ENCODE measurements at places on chromosomes 7 and 10.

DNA sequence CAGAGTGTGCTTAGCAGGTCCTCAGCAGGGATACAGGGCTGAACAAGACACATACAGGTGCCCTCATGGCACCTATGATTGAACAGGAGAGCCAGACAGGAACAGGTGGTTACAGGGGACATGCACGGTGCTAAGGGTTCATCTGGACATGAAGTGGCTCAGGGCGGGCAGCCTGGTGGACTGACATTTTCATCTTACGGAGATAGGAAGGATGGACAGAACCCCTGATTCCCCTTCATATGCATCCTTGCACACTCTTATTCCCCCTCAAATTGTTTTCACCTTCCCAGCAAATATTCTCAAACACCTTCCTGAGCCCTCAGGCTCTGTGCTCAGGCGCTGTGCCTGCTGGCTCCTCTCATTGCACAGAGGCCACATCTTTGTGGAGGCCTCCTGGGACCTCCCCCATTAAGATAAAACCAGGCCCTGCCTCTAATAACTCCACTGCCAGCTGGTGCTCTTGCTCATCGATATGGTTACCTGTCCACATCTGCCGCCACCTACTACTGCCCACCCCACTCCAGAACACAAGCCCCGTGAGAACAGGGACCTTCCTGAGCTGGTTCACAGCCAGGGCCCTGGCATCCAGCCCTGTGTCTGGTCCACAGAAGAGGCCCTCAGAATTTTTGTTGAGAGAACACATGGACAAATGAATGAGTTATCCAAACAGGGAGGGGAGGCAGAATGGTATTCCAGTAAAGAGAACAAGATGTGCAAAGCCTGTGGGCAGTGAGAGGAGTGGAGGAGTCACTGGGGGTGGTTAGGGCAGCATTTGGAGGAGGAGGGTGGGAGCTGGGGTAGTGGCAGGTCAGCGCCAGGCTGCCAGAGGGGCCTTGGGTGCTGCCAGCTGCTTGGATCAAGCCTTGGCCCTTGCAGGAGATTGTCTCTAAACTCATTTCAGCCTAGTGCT lies 68.9 kb upstream of the AQP1 start:
- DNase-seq: no peak

- DNase-seq: no peak
These were observed 293.7 kb upstream of the POM121L12 start for GRCh38 chr7:52741670-52742290.

DNA sequence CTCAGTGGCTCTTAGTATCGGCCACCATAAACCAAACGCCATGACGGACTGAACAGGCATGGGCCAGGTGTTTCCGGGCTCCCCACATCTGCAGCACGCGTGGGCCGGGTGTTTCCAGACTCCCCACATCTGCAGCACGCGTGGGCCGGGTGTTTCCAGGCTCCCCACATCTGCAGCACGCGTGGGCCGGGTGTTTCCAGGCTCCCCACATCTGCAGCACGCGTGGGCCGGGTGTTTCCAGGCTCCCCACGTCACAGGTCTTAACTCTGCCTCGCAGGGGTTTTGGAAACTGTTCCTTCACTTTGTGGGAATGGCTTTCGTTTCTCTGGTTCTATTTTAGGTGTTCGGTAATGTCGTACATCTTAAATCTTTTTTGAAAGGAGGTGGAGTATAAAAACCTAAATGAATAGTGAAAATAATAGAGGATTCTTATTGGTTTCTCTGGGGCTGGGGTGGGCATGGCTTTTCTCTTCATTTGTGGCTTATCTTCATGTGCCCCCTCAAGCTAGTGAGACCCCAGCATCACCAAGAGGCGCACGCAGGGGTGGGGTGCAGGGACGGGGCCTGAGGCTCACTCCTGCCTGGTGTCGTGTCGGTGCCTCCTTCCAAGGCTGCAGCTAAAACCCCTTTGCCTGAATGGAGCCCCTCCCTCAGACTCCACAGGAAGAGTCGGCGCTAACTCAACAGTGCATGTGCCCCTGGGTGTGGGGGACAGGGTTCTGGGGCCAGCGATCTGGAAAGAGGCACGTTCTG lies 126.3 kb downstream of the WDR37 start:
- DNase-seq: no peak

DNA sequence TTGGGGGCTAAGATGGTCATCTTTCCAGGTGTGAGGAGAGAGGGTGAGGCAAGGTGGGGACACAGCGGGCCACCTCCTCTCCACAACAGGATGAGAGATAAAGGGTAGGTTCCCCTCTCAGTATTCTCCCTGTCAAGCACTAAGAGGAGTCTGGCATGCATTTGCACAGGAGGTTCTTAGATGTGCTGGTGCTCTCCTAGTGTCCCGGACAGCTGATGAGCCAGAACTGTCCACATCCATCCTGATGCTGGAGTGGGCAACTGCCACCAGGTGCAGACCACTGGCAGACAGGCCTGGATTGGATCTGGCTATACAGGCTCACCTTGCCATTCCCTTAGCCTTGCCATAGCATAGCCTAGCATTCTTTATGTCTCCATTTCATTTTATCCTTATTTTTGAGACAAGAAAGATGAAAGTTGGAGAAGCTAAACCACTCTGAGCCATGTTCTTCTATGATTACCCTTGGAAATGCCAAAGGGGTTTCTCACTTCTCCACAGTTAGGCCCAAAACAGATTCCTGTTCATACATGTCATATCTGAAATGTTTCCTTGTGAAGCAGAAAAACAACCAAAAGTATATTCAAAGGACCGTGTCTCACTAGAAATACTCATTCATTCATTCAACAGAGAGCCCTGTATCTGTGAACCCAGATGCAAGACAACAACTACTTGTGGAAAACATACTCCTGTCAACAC lies 48.8 kb upstream of the ANTXRL start:
- no peak for DNase-seq

- DNase-seq: no peak
These were observed 54.0 kb downstream of the NEURL1 start for GRCh38 chr10:103547391-103547946.

DNA sequence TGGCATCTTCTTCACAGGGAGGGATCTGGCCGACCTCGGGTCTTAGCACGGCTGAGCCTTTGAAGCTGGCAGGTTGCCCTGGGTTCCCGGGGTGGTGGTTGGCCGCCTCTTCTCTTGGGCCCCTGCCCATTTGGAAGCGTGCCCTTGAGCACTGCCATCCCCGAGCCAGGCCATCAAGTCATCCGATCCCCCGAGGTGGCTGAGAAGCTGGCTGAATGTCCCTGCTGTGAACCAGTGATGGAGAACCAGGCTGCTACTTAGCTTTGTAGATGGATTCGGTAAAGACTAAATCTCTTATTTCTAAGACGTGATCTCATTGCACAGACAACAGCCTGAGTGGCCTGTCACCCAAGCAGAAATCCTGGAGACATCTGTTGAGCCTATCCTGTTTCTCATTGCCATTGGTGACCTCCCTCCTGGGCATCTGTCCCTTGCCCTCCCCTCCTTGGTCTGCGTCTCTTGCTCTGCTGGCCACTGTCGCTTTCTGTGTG lies 74.3 kb downstream of the GRK5 start:
- DNase-seq: peak; percentile 11

GRCh38 chr10:130453721-130454542 lies 317.7 kb downstream of the GLRX3 start:
- DNase-seq: no peak

DNA sequence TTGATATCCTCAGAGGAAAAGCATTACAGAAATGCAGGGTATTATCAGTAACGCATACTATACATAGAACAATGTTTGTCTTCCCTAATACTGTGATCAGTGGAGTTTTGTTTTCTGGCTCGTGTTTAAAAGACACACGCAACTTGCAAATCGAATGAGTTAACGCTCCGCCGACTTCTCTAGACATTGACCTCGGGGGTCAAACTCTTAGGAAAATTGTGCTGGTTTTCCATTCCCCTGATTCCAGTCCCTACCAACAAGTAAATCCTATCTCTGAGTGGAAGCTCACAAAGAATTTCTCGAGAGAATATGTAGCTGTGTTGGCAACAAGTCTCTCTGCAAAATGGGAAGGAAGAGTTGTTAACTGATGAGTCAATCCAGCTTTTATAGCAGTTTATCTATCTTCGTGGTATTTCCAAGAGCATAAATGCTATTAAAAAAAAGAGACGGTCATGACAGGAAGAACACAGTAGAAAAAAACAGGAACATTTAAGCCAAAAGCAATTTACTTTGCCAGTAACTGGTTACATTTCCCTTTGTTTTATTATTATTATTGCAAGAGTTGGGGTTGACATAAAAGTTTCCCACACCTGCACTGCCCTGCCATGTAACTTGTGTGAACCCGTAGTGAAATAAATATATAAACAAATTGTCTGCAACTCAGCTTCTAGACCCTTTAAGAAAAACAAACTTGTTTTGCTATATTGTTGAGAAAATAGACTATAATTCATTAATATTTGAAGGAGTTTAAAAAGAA lies 144.4 kb downstream of the ARID5B start:
- no peak for DNase-seq

DNA sequence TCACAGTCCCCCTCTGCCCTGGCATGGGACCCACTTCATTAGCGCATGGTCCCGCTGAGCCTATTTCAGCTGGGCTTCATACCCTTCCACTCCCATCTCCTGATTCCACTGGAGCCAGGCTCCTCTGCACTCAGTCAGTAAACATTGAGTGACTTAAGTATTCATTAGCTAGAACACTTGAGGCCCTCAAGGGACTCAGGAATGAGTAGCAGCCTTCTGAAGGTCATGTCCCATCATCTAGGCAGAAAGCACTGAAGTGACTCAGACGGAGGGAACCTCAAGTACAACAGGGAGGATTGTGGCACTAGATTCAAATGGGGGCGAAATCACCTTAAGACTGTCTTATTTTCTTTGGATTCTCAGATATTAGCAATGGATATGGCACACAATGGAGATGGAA lies 186.6 kb upstream of the INHBA start:
- no peak for DNase-seq

- no peak for DNase-seq
These were observed 1.1 kb downstream of the CCDC3 start for GRCh38 chr10:13000431-13000830.

DNA sequence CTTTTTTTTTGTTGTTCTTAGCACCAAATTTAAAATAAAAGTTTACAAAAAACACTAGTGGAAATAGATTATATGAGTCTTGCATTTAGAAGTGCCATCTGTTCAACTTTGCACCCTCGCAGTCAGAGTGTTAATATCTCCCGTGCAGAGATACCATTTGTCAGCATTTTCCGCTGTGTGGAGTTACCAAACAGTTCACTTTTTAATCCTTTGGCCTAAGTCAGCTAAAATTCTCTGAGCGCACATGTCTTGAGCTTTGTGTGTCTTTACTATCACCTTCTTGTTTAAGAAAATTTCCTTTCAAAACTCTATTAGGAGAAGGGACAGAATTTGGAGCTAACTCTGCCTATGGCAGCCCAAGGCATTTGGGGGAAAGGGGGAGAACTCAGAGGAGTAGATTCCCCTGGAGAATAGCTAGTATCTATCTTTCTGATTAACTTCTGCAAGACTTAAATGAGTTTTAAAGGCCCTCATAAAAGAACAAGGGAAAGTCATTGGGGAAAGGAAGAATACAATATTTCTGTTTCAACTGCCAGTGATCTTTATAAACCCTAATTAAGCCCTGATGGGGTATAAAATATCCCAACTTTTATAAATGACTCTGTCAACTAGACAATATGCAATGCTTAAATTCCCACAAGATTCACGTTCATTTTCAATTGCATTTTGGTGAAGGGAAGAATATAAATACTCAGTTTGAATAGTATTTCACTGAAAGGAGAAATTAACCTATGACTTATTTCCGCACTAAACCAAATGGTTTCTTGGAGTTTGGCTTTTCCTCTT lies 114.9 kb upstream of the RAB11FIP2 start:
- no peak for DNase-seq

GRCh38 chr7:75842836-75843446 lies 29.3 kb upstream of the CCL24 start:
- no peak for DNase-seq

DNA sequence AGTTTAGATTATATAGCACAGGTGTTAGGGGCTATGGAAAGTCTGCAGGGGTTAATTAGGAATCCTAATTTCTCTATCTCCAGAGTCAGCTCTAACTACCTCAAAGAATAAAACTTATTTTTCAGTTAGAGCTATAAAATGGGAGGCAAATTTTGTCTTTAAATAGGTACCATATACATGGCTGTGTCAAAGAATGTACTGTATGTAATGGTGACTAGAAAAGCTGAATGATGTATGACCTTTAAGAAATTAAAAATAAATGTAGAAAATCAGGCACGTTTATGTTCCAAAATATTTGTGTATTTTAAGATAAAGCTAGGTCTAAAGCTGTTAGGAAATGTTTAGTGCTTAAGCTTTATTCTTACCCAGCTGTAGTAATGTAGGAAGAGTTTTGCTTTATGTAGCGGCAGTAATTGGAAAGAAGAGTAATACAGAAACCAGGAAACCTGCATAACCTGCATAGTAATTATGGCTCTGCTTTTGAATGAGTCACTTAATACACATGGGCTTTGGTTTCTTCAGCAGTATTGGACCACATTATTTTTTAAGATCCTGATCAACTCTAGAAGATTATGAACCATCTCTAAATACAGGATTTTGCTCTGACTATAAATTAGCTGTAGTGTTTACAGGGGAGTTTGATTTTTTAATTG lies 85.0 kb downstream of the KMT2E start:
- no peak for DNase-seq

GRCh38 chr7:77985974-77986339 lies 187.4 kb downstream of the PHTF2 start:
- no peak for DNase-seq

GRCh38 chr10:101215397-101216206 lies 13.7 kb downstream of the LBX1 start:
- no peak for DNase-seq

GRCh38 chr7:27102581-27103442 lies at the start of gene HOXA2:
HOXA2 (minus strand) TSS chr7:27102683; CDS start chr7:27102500, 183 bp downstream.
- DNase-seq: no peak

- no peak for DNase-seq
These were observed 72.2 kb downstream of the VWC2 start for GRCh38 chr7:49845626-49846025.
